ENCODE measurements at places on chromosomes 5 and 9.

- no peak overlapping the region for H3K27ac ChIP-seq
- H3K4me3 ChIP-seq = no peak overlapping the region
- DNase-seq = no peak
- no peaks in the 10 kb centered on the region for H3K36me3 ChIP-seq
- no peaks in the 10 kb centered on the region for H3K4me1 ChIP-seq
These were observed 14.9 kb downstream of the ADAMTSL1 start for GRCh38 chr9:18488886-18489285.

- no peak overlapping the region for H3K4me3 ChIP-seq
- no peak overlapping the region for H3K27ac ChIP-seq
- no peaks in the 10 kb centered on the region for H3K27me3 ChIP-seq
- H3K36me3 ChIP-seq = peaks cover 9% of the 10 kb centered on the region
- H3K4me1 ChIP-seq = peaks cover 6% of the 10 kb centered on the region
These were observed 77.5 kb upstream of the TGFBR1 start for GRCh38 chr9:99027443-99027842.

DNA sequence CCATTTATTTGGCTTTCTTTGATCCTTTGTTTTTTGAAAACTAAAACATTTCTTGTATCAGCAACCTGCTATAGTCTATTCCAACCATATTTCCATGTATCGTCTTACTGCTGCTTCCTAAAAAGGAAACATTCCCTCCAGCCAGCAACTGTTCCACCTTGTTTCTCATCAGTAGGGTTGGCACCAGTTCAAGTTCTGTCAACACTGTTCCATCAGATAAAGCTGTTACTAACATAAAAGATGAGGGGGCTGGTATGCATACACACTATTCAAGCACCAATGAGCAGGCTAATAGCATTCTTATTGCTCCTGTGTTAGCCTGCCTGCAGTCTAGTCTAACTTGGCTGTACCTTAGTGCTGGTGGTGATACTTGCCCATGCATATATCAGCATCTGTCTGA lies 178.3 kb downstream of the CWC27 start:
- no peak overlapping the region for H3K4me3 ChIP-seq
- H3K4me1 ChIP-seq = no peaks in the 10 kb centered on the region
- DNase-seq = no peak
- no peaks in the 10 kb centered on the region for H3K27me3 ChIP-seq

- no peaks in the 10 kb centered on the region for H3K36me3 ChIP-seq
- no peak overlapping the region for H3K27ac ChIP-seq
- H3K4me1 ChIP-seq = no peaks in the 10 kb centered on the region
- no peak for DNase-seq
- H3K27me3 ChIP-seq = no peaks in the 10 kb centered on the region
These were observed 9.4 kb downstream of the GABRP start for GRCh38 chr5:170792878-170793277.

DNA sequence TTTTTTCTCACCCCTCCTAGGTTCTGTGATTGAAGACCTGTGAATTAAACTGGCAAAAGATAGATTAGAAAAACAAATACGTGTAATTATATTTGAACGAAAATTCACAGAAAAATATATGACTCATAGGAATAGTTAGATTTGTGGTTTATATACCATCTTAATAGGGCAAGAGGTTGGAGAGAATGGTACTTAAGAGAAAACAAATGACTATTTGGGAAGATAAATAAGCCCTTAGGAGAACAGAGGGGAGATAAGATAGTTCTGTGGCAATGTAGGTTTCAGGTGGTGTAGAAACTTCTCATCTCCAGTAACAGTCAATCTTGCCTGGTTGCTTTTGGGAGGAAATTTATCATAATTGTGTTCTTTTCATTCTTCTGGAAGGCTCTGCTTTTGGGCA lies 122.0 kb downstream of the PRDM9 start:
- no peaks in the 10 kb centered on the region for H3K4me1 ChIP-seq
- no peak overlapping the region for H3K27ac ChIP-seq
- H3K27me3 ChIP-seq = no peaks in the 10 kb centered on the region
- DNase-seq = no peak

GRCh38 chr9:129716091-129716490 lies 36.8 kb downstream of the PTGES start:
- no peaks in the 10 kb centered on the region for H3K27me3 ChIP-seq
- no peak overlapping the region for H3K4me3 ChIP-seq
- H3K27ac ChIP-seq = no peak overlapping the region
- DNase-seq = no peak
- H3K4me1 ChIP-seq = peaks cover 12% of the 10 kb centered on the region

- no peak overlapping the region for H3K4me3 ChIP-seq
- DNase-seq = no peak
- H3K4me1 ChIP-seq = no peaks in the 10 kb centered on the region
- no peaks in the 10 kb centered on the region for H3K27me3 ChIP-seq
These were observed 34.4 kb downstream of the ERGIC1 start for GRCh38 chr5:172868436-172868923.

- no peak overlapping the region for H3K4me3 ChIP-seq
- H3K27ac ChIP-seq = no peak overlapping the region
These were observed 91.2 kb upstream of the CHD1 start for GRCh38 chr5:99019812-99020697.

All from right atrium auricular region (tissue), 2 donors.